ENCODE measurements at places on chromosomes 5 and 9.

- no peak for DNase-seq
Observed at GRCh38 chr5:154060606-154061005, 21.8 kb downstream of the MFAP3 start.

DNA sequence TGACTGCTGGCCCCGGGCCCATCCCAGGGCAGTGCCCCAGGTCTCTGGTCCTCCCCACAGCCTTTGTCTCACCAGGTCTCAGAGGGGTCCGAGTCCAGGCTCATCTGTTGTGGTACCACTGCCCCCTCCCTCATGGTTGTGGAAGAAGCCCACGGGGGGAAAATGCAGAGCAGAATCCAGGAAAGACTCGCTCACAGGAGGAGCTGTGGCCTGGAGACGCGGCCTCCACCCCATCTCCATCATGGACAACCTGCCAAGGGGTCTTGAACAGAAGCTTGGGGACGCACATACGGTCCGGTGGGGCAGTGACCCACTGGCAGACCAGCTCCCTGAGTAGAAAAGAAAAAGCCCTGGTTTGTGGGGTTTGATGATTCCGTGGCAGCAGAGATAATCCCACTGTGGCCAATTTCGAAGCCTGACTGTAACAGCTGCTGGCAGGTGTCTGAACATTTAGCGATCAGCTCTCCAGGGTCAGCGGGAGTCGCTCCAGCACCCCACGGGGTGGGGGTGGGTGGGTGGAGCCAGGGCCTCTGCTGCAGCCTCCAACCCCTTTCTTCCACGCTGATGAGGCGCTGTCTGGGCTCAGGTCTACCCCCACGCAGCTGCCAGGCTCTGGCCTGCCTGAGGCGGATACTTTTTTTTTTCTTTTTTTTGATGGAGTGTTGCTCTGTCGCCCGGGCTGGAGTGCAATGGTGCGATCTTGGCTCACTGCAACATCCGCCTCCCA, 1.9 kb upstream of the GRIN1 start:
- no peak for DNase-seq

DNA sequence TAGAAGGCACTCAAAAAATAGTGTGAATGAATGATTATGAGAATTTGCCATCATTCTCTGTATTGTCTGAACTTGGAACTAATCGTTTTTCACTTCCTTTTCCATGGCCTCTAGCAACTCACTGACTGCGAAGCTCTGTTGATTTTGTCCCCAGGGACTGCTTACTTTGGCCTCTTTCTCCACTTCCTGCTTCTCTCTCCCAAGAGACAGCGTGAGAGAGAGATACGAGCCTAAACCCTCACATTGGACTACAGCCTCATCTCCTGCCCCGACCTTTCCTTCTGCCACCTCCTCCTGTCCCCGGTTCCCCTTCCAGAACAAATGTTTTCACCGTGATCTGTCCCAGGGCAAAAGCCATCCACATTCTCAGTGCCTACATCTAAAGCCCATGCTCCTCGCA, 300.8 kb upstream of the PANK3 start:
- no peak for DNase-seq

- DNase-seq: peak; percentile 45
Observed at GRCh38 chr9:69265891-69266290, 59.1 kb upstream of the ENTREP1 start.

GRCh38 chr5:6722015-6722414, 8.8 kb downstream of the TENT4A start:
- DNase-seq: no peak

DNA sequence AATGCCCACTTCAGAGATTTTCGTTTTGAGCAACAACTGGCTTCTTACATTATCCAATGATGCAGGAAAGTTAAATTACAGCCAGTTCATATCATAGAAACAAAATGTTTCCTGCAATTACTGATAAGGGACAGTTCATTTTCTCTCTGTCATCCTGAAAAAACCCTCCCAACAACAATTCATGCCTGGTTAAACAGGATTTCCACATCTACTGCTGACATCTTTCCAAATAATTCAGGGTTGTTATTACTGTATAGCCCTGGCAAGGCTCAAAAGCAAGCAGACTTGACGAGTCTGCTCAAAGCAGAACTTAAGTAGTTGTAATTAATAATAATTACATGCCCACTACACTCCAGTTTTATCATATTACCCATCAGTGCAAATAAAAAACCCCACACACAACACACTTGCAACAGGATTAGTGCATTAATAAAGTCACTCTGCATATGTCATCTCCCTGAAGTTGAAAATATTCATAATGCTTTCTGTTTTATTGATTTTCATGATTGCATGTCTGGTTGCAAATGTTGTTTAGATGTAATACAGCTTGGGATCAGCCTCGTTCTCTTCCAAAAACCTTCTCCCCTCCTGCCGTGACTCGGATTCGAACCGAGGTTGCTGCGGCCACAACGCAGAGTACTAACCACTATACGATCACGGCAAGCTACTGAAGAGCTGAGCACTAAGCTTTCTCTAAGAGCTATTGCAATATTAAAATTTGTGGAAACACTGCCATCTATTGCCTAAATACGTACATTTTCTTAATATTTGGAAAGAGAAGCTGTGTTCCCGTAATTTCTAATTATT, 119.6 kb upstream of the NFIB start:
- peak; percentile 64 for DNase-seq

DNA sequence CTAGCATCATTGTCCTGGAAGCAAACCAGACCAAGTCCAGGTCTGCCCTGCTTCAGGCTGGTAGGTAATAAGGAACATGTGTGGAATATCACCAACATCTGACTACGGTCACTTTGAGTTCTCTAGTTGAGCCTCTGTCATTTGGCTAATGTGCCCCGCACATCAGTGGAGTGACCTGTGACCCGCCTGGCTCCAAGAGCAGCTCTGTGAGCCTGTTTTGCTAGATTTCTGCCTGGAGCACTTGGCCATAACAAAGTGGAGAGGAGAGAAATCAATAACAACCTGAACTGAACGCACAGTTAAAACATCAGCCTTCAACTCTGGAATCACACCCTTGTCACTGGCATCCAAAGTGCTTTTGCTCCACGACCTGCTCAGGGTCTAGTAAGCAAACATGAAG, 115.7 kb downstream of the PPP2R2B start:
- DNase-seq: no peak

- no peak for DNase-seq
Observed at GRCh38 chr5:107478068-107478641, 192.6 kb downstream of the EFNA5 start.

DNA sequence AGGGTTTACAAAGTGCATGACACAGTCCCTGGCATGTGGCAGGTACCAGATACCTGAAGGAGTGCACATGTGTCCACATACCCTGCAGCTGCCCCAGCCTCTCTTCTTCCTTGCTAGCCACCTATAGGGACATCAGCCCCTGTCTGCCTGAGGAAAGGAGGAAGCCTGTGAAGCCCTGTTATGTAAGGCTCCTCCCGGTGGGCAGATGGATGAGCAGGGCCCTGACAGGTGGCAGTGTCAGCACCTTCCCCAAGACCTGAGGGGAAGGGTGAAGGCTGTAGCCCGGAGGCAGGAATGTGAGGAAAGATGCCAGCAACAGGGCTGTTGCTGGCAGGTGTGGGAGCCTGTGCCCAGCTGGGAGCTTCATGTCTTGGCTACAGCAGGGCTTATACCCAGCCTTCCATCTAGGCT, 21.7 kb downstream of the TCF7 start:
- DNase-seq: no peak

GRCh38 chr9:35397216-35397698, 92.7 kb upstream of the RUSC2 start:
- no peak for DNase-seq

GRCh38 chr9:4798281-4799032, 5.7 kb downstream of the RCL1 start:
- no peak for DNase-seq

- DNase-seq: peak; percentile 87
Observed at GRCh38 chr9:5817862-5818261, 15.1 kb downstream of the ERMP1 start.

DNA sequence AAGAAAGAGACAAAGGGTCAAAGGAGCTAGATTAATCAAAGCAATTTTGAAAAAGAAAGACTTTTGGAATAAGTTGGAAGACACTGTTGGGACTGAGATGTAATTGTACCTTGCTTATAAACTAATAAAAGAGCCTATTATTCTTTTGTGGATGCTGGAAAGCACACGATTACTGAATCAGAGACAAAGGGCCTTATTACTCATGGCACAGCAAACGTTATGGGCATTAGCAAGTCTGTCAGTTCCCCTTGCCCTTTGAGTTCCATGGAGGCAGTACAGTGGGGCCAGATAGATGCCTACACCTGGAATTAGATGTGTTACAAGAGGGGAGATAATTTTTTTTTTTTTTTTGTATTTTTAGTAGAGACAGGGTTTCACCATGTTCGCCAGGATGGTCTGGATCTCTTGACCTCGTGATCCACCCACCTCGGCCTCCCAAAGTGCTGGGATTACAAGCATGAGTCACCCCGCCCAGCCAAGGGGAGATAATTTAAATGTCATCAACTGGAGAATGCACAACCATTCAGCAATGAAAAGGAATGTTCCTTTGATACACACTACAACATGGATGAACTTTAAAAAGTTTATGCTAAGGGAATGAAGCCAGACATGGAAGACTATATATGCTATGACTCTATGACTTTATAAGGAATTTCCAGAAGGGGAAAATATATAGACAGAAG, 128.9 kb downstream of the STARD4 start:
- peak; percentile 50 for DNase-seq
